CD4-positive, alpha-beta T cell treated with Interleukin-2 at 100 ng/mL for 4 hours (primary cell): ENCODE measurements at places on chromosomes 11 and 22.

- no peak for DNase-seq
Measured at GRCh38 chr11:19718051-19718450, 5.4 kb downstream of the NAV2 start.

DNA sequence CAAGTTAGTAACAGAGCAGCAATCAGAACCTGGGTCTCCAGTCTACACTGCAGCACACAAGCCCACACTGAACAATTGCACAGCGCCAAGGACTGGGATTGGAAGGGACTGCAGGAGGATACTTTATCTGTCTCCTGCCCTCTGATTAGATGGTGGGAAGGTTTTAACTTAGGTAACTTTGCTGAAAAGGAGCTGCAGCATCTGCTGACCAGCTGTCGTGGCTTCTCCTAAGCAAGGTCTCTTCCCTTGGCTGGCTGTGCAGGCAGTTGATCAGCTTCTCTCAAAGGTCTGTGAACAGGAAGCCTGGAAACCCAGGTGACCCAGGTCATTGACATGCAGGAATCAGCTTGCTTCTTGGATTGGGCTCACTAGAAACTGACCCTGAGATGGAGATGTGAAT, 82.4 kb downstream of the ISX start:
- DNase-seq: no peak

DNA sequence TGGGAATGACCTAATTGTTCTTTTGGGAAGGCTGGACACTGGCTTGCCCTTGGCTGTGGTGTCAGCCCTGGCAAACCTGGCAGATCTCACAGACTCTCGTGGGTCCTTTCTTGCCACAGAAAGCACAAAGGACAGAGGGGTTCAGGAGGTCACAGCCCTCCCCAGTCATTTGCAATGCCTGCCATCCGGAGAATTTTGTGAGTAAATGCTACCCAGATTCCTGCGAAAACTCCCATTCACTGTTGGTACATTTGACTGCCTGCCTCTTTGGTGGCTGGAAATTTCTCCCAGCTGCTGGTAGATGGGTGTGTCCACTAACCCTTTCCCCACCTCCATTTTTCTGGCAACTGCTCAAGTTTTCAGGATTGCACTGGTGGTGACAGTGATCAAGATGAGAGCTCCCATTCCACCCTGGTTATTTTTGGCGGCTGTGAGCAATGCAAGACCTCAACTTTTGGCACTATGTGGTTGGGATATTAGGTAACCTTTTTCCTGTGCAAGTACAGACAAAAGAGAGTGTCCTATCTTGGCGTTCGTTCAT, 155.7 kb downstream of the NAV2 start:
- no peak for DNase-seq

- DNase-seq: no peak
Measured at GRCh38 chr22:43591380-43591779, 179.6 kb downstream of the MPPED1 start.

DNA sequence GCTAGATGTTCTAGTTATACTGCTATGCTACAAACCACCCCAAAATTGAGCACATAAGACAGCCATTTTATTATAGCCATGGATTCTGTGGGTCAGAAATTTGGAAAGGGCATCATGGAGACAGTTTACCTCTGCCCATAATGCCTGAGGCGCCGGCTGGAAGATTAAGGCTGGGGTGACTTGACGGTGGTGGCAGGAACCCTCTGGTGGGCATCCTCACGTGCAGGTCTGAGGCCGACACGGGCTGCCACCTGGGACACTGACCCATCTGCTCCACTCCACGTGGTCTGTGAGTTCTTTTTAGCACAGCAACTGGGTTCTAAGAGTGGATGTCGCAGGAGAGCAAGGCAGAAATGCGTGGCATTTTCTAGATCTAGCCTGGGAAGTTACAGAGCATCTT, 40.0 kb upstream of the PRDM11 start:
- no peak for DNase-seq

DNA sequence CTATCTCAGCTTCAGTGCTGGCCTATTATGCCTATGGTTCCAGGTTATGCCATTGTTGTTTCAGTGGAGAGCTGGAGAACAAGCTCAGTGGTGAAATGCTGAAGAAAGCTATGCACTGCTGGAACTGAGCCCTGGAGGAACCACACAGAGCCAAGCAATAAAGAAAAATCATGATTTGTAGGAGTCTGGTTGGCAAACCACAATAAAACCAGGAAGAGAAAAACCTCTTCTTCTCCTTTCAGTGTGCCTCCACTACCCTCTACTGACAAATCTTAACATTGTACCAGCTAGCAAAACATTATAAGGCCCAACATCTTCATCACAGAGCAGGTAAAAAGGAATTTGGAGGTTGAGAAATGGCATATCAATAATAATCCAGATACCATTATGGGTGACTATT, 5.3 kb downstream of the OR51F2 start:
- DNase-seq: no peak

GRCh38 chr22:37161443-37161842, 11.7 kb upstream of the IL2RB start:
- no peak for DNase-seq

DNA sequence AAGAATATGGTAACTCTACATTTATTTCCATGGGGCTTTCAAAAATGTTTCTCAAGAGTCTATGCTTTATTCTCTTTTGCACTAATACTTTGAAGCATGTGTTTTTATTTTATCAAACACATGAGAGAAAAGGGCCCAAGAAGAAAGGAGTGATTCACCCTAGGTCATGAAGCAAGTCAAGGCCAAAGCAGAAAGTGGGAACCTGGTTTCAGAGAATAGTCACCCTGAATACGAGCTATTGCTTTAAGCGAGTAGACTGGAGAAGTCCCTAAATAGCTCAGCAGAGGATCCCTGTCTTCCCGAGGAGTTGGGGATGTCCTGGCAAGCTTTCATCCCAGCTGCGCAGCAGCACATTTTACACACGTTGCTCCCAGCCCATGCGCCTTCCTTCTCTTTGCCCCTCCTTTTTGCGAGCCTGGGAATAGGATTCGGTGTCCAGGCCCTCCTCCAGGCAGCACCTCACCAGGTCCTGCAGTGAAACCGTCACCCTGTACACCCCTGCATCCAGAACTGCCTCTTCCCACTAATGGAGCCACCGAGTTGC, 19.1 kb downstream of the MPEG1 start:
- DNase-seq: no peak

- DNase-seq: no peak
Measured at GRCh38 chr22:47284360-47284759, 521.9 kb downstream of the TBC1D22A start.

- no peak for DNase-seq
Measured at GRCh38 chr11:16512198-16512898, 156.0 kb upstream of the SOX6 start.

GRCh38 chr22:29039148-29039547, 22.5 kb downstream of the C22orf31 start:
- no peak for DNase-seq

- DNase-seq: no peak
Measured at GRCh38 chr11:18364495-18365073, 29.8 kb upstream of the LDHA start.

GRCh38 chr11:69414773-69415187, 66.7 kb upstream of the LINC01488 start:
- no peak for DNase-seq

- DNase-seq: no peak
Measured at GRCh38 chr11:32902089-32902665, 9.6 kb downstream of the QSER1 start.

DNA sequence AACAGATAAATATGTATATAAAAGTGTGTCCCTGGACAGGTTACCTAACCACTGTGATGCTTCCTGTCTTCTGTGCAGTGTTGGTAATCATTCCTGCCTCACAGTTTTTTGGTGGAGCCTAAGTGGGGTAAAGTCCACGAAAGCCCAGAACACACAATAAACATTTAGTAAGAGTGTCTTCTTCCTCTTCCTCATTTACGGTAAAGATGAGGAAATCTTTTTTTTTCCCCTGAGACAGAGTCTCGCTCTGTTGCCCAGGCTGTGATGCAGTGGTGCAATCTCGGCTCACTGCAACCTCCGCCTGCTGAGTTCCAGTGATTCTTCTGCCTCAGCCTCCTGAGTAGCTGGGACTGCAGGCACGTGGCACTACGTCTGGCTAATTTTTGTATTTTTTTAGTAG, 117.1 kb downstream of the LDLRAD3 start:
- DNase-seq: no peak

DNA sequence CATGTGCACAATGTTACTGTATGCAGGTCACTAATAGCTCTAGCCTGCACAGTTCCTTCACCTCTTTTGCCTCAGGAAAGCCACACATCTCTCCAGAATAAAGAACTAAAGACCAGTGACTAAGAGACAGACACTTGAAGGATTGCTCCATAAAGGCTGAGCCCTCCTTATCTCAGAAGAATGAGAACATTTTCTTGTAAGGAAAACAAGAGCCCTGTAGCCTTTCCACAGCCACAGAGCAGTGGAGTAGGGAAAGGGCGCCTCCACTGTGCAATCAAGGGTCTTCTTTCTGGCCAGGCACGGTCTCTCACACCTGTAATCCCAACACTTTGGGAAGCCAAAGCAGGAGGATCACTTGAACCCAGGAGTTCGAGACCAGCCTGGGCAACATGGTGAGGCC, 202.6 kb upstream of the TMEM45B start:
- no peak for DNase-seq

DNA sequence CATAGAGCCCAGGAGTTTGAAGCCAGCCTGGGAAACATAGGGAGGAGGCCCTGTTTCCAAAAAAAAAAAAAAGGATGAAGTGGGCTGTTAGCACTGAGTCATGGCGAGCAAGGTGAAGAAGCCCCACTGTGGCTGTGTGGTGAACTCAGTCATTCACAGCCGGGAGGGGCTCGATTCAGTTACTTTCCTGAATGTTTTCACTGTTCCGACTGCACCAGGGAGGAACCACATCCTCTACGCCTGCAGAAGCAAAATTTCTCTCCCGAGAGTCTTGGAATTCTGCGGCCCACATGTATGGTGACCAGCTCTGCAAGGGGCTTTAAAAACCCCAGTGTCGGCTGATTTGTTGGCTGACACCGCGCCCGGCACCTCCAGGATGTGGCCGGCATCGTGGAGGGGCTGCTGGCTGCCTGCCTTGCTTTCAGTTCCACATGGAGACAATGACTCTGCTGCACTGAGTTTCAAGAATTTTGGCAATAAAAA, 27.8 kb upstream of the GRAMD4 start:
- DNase-seq: peak; percentile 36

DNA sequence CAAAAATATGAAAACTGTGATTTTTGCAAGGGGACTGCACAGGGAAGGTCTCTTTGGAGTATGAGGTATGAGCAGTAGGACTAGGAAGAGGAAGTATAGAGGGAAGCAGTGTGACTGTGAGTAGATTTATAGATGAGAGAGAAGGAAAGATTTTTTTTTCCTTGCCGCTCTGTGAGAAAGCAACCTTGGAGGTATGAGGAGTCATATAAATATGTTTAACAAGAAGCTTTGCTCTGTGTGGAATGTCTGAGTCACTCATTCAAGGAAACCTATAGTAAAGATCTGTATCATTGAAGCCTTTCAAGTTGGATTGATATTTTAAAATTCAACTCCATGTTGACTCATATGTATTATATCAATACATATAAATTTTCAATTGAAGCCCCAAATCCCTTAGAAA, 26.2 kb downstream of the DNHD1 start:
- no peak for DNase-seq

DNA sequence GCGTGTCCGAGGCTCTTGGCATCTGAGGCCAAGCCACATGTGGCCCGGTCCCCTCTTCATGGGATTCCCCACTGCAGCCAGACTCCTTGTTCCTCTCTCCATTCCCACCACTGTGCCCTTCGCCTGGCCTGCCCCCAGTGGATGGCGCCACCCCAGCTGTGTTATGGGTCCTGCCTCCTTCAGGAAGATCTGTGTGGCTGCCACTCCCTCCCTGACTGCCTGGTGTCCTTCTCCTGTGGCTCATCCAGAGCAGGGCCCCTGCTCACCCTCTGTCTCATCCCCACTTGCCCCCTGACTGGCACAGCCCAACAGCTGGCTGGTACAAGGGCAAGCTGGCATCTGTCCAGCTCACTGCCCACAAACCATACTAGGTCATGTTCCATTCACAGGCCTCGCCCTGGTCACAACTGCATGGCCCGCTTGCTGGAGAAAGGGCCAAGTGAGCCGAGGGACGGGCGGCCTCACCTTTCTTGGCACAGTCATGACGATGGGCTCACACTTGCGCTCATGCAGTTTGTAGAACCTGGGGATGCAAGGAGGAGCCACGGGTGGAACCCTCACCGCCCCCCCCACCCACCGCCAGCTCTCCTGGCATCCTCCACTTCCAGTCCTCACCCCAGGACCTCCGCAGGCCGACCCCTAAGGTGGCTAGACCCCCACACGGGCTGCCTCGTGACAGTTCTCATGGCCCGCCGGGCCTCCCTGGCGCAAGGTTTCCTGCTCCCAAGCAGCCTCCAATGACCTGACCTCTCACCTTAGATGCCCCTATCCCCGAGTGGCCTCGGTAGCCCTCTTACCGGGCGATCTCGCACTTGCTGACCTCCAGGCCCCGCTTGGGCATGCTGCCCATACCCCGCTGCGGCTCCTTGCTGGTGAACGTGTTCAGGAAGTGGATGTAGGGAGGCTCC, 2.1 kb upstream of the PTPRCAP start:
- DNase-seq: no peak

- no peak for DNase-seq
Measured at GRCh38 chr22:37610480-37611129, 2.0 kb downstream of the GGA1 start.

GRCh38 chr11:23202611-23203010, 342.3 kb upstream of the CCDC179 start:
- DNase-seq: no peak

- no peak for DNase-seq
Measured at GRCh38 chr11:128784059-128784804, 82.9 kb downstream of the KCNJ1 start.

DNA sequence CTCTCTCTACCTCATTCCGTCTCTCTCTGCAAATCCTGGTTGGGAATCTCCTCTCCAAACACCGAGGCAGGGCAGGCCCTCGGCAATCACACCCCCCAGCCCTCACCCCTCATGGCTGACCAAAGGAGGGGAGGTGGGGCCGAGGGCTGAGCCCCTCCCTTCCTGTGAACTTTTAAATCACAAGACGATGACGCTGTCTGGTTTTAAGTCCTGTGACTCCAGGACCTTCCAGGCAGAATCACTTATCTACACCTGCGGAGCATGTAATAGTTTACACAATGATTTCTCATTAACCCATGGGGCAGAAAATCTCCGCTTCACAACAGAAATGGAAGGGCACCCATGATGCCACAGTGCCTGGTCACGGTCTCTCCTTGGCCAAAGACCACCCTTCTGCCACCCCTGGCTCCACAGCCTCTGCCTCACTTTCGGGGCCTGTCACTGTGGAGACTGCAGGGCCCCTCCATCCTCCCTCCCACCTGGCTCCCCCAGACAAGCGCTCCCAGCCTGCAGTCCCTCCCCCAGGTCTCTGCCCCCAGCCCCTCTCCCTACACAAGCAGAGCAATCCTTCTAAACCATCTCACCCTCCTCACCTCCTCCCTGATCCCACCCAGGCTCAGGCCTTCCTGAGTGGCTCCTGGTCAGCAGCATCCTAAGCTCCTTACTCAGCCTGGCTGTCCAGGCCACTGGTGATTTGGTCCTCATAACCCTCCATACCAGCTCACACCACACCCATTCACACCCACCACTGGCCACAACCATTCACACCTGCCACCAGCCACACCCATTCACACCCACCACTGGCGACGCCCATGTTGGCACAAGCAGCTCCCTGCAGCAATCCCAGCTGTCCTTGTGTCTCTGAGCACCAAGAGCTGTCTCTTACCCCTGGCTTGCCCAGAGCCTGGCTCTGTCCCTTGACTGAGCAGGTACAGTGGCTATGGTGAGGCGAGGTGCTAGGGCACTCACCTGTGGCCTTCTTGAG, 30.7 kb upstream of the ARFGAP3 start:
- no peak for DNase-seq

GRCh38 chr11:62556108-62556874, 9.7 kb upstream of the AHNAK start:
- DNase-seq: peak; percentile 90

- DNase-seq: no peak
Measured at GRCh38 chr22:43147821-43148220, 3.5 kb upstream of the TSPO start.
